Mesendoderm (in vitro differentiated cells): ENCODE measurements at places on chromosomes 13 and 19.

GRCh38 chr13:30696278-30697176 lies 38.8 kb upstream of the ALOX5AP start:
- peak; percentile 44 for DNase-seq

DNA sequence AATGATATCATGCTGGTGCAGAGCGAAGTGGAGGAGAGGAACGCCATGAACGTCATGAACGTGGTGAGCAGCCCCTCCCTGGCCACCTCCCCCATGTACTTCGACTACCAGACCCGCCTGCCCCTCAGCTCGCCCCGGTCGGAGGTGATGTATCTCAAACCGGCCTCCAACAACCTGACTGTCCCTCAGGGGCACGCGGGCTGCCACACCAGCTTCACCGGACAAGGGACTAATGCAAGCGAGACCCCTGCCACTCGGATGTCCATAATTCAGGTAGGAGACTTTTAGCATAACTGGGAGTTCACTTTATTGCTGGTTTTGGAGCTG lies 3.3 kb downstream of the PCDH17 start:
- DNase-seq = no peak

- no peak for DNase-seq
Observed at GRCh38 chr19:39202998-39203355, 1.1 kb downstream of the SYCN start.

GRCh38 chr13:48235341-48236135 lies 2.5 kb downstream of the ITM2B start:
- peak; percentile 89 for DNase-seq

- no peak for DNase-seq
Observed at GRCh38 chr19:18503971-18504885, 17.6 kb downstream of the ELL start.
